ENCODE measurements at places on chromosomes 11 and 22.

DNA sequence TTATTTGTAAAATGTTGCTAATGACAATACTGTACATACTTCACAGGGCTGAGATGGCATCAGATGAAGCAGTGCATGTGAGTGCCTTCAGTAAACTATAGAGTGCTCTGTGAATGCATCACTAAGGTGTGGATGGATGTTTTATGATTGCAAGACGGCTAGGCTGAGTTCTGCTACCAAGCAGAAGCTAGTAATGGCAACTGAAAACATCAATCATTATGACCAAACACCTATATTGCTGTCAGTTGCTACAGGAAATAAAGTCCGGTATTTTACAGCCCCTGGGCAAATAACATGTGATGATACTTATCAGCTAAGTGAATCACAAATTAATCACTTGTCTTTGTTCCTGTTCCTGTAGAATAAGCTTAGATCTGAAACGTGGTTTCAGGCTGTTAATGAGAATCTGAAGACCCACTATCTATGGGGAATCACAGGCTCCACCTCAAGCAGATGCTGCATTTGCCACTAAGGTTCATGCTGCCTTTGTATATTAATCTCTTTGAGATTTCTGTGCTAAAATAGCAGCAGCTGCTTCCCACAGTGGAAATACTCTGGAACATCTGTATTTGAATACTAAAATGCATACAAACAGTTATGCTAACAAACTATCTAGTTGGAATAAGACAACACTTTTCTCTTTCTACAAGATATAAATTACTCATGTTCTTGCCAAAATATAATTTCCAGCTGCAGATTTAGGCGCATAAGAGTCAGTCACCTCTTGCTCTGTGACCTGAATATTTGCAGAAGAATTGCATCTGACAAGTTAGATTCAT is 254.0 kb upstream of the PITPNB start:
- DNase-seq: no peak

- DNase-seq: no peak
These were observed 4.8 kb upstream of the EHF start for GRCh38 chr11:34616086-34616485.

- DNase-seq: no peak
These were observed 8.3 kb upstream of the KMT5B start for GRCh38 chr11:68221406-68221805.

- DNase-seq: no peak
These were observed 111.0 kb upstream of the APOA1 start for GRCh38 chr11:116948391-116948790.

DNA sequence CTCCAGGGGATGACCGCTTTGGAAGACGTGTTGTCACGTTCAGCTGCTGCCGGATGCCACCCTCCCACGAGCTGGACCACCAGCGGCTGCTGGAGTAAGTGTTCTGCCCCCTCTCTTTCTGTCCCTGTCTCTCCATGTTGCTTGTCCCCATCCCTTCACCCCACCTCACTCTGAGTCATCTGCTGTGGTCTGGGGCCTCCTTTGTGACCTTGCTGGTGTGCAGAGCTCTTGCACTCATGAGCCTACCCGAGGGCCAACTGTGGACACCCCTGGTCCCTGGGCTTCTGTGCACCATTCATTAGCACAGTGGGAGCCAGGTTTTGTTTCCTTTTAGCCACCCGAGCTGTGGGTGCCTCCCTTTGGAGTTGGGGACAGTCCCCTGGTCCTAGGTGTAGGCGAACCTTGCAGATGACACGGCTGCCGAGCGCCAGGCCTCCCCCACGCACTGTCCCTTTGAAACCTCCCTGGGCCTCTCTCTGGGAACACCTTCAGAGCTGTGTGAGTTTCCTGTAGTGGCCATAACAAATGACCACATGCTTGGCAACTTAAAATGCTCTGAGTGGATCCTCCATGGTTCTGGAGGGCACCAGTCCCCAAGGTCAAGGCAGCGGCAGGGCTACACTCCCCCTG is 49.8 kb downstream of the ARHGAP8 start:
- DNase-seq: no peak

- no peak for DNase-seq
These were observed 256.2 kb upstream of the LUZP2 start for GRCh38 chr11:24240496-24241175.

DNA sequence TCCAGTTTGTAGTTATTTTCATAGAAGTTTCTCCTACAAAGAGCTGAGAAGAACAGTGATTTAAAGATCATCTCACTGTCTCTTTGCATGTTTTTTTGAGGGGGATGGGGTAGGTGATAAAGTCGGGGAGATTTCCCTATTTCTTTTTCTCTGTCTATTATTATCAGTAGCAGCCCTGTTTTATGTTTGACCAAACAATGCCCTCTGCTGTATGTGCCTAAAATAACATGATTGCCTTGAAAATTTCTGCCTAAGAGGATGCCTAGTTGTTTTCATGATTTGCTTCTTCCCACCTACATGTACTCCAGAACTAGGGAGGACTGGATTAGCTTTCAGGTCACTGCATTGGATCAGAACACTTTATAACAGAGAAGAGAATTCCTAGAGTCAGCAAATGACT is 1330.2 kb downstream of the LRRC4C start:
- no peak for DNase-seq
